Left lung (tissue), 14 donors: ENCODE measurements at places on chromosomes 5 and 9.
A peak's percentile ranks its signal among the peaks of the same experiment; 100 is the strongest.

DNA sequence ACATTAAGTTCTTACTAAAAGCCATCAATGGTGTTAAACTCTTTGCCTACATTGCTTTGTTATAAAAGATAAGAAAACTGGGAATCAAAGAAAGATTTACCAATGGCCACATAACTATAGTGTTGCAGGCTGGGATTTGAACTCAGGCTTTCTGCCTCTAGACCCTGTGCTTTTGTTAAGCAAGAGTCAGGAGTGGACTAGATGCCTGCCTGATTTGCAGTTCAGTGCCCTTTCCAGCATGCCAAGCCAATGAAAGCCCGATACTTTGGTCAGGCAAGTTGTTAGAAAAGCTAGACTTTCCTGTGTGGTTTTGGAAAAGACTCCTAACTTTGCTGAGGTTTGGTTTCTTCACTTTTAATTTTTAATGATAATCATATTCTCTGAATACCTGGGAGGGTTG lies 21.4 kb upstream of the AGXT2 start:
- no peak for DNase-seq

- DNase-seq = no peak
These were observed 31.5 kb downstream of the ZSWIM6 start for GRCh38 chr5:61363401-61364114.

DNA sequence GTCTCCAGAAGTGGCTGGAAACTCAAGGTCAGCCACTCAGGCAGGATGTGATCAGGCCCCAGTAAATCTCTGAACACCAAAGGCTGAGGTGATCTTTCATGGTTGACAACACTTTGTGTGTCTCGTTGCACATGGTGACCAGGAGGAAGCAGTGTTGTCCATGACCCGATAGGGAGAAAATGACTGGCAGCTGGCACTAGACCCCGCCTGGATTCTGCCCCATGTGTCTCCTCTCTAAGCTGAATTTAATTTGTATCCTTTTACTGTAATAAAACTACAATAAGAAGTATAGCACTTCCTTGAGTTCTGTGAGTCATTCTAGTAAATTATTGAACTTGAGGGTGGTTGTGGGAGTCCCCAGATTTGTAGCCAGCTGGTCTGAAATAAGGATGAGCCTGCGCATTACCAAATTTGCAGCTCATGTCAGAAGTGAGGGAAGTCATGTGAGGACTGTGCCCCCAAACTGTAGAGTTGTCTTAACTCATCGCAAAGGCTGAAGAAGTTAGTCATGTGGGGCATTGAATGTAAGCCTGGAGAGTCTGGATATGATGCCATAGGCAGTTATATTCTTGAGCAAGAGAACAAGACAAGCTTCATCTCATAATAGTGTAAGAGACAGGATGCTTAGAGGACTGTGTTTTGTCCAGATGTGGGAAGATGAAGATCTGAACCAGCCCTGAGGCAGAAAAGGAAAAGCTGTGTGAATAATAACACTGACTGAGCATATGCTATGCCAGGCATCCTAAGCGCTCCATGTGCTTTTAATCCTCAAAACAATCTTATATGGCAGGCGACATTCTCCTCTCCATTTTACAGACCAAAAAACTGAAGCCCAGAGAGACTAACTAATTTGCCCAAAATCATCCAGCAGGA lies 55.9 kb downstream of the TMEM215 start:
- DNase-seq = no peak

DNA sequence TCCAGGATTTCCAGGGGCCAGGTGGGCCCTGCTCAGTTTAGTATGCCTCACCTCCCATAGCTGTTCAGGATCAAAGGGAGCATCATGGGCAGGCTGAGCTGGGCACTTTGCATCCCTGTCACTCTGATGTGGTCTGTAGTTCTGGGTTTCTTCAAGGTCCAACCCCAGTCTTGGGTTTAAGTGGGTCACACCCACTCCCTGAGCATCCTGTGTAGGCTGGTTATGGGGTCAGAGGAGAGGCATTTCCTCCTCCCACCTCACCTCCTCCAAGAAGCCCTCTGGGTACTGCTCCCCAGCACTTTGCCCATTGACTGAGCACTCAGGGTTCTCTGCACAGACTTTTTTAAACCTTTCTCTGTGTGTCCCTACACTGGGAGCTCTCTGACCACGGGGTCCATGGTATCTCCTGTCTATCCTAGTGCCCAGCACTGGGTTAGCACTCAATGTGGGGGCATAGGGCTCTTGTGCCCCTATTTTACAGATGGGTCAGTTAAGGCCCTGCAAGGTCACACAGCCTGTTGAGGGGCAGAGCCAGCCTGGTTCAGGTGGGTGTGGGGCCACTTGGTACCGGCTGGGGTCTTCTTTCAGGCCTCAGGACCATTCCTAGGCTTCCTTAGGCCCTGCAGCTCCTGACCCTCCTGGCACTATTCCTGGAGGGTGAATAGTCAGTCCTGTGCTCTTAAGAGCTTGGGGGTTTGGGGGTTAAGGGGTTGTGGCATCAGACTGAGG lies 19.0 kb downstream of the CXXC5 start:
- DNase-seq = no peak

GRCh38 chr5:91018200-91018599 lies 364.9 kb downstream of the ARRDC3 start:
- DNase-seq = peak; percentile 24

DNA sequence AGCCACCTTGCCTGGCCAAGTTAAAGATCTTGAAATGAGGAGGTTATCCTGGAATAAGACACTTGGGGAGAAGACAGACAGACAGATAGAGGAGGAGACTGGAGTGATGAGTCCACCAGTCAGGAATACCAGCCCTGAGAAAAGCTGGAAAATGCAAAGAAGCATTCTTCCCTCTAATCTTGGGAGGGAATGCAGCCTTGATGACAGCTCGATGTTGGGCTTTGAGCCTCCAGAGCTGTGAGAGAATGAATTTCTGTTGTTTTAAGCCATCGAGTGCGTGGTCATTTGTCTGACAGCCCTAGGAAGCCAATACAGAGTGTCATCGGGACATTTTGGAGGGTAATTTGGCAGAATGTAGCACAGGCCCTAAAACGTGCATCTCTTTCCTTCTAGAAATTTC lies 199.1 kb upstream of the IER5L start:
- no peak for DNase-seq

- DNase-seq = no peak
These were observed 50.7 kb upstream of the GRHPR start for GRCh38 chr9:37371565-37372464.

DNA sequence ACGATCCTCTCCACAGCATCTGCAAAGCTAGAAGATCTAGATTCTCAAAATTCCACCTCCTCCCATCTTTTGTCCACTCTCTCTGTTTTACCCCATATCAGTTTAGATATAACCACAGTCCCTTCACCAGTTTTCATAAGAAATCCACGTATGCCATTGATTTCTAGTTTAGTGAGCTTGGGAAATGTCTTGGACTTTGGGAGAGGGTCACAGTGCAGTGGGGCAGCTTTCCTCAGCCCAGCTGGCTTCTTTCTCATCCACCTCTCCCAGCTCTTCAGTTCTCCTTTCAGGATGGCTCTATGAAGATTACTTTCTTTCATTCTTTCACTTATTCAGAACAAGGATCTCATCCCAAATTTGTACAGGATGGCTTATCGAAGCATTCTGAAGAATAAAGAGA lies 203.9 kb upstream of the ADCY2 start:
- DNase-seq = no peak
